ENCODE measurements at places on chromosomes 3 and 15.

GRCh38 chr3:17110660-17111396 lies 226.1 kb downstream of the PLCL2 start:
- no peak for DNase-seq

DNA sequence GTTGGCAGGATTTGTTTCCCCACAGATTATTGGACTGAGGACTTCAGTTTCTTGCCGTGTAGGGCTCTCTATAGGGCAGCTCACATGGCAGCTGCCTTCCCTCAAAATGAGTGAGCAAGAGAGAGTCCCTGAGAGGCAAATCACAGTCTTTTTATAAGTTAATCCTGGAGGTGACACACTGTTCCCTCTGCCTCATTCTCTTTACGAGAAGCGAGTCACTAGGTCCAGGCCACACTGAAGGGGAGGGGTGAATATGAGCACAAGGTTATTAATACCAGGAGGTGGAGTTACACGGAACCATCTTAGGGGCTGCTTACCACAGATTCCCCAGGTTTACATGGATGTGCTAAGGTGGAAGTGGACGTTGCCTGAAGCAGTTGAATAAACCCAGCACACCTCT lies 77.0 kb downstream of the LPP start:
- DNase-seq = no peak

DNA sequence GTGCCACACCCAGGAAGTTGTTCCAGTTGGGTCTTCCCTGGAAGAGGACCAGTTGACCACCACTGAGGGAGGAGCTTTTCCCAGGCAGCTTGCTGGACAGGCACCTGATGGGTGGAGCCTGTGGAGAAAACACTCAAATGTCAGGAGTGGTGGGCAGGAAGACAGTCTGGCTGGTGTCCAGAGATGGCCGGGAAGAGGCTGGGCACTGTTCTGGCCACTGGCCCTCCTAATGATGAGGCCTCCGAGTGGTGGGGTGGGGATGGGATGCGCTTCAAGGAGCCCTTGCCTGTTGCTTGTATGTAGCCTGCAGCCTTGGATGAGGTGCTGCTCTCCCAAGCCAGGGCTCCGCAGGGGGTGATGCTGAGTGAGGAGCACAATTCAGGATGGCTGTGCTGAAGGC lies 12.3 kb downstream of the PLEKHO2 start:
- no peak for DNase-seq

DNA sequence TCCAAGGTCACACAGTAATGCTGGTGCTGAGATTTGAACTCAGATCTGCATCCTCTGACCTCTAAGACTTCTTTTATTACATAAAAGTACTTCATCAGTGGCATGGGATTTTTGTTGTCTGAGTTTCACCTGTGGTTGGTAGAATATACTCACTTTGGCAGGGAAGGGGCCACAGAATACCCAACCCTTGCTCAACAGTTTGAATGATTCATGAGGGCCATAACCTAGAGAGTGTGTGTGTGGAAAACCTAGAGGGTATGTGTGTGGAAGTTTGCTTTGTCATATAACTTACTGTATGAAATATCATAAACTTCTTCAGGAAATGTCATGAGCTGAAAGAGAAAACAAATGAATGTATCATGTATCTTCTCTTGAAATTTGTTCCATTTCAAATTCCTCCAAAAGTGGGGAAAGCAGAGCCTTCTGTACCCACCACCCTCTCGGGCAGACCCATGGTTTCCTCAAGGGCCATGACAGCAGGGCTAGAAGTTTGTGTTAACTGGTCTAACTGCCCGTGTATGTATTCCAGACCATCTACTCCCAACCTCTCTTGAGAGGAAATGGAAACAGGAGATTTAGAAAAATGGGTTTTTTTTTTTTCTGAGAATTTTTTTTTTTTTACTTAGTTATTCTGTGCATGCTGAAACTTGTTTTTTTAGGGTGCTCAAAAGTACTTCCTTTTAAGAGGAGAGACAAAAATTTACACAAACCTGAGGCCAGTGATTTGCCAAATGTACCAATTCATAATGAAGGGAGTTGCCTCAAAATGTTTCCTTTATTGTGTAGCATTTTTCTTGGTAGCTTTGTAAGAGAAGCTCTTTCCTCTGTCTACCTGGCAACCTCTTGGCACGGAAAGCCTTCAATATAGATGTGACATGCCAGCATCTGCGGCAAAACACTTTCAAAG lies 127.0 kb downstream of the TPRG1 start:
- no peak for DNase-seq
